ENCODE measurements at places on chromosomes 11 and 22.
A peak's percentile ranks its signal among the peaks of the same experiment; 100 is the strongest.

DNA sequence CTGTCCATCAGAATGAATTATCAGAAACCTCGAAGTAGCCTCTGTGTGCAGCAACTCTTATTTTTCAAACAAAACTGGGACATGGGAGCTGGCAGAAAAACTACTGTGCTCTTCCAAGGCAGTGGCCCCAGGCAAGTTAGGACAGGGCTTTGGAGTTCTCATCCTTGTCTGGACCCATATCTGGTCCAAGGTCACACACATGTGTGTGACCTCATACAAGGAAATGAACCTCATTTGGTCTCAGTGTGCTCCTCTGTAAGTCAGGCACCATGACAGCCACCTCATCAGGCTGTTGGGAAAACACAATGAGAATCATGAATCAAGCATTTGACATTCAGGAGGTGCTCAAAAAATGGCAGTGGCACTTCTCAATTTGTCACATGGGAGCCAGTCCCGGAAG lies 25.8 kb downstream of the LARGE1 start:
- DNase-seq: no peak

DNA sequence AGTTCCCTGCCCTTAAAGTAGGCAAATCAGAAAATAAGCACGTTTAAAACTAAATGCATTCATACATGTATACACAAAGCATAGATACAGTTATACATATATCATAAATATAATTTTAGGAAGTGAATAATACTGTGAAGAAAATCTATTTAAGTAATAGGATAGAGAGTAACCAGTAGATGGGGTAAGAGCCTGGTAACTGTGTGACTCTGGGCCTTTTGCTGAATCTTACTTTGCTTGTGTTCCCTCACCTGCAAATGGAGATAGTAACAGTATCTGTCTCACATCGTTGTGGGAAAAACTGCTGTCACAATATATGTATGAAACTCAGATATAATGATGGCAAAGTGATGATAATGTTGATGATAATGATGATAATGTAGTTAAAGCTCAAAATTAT lies 29.9 kb downstream of the MS4A2 start:
- DNase-seq: no peak

- DNase-seq: no peak
Measured at GRCh38 chr11:44743326-44743725, 16.6 kb downstream of the TSPAN18 start.

GRCh38 chr22:23089633-23090456 lies 19.5 kb downstream of the GNAZ start:
- no peak for DNase-seq

- no peak for DNase-seq
Measured at GRCh38 chr11:19644316-19644715, 68.3 kb upstream of the NAV2 start.

DNA sequence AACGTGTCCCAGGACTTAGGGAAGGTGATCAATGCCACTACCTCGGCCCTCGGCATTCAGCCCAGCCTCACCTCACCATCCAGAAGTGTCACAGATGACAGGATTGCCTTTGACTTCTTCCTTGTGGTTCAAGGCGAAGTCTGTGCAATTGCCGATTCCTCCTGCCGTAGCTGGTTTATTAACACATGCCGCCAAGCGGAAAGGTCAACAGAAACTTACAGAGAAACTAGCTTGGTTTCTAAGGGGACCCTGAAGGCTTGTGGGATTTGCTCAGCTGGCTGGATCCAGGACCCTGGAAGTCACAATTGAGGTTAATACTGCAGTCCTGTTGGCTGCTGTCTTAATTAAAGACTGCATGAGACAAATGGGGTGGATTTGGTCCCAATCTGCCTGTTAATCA lies 65.6 kb downstream of the SHANK2 start:
- no peak for DNase-seq

DNA sequence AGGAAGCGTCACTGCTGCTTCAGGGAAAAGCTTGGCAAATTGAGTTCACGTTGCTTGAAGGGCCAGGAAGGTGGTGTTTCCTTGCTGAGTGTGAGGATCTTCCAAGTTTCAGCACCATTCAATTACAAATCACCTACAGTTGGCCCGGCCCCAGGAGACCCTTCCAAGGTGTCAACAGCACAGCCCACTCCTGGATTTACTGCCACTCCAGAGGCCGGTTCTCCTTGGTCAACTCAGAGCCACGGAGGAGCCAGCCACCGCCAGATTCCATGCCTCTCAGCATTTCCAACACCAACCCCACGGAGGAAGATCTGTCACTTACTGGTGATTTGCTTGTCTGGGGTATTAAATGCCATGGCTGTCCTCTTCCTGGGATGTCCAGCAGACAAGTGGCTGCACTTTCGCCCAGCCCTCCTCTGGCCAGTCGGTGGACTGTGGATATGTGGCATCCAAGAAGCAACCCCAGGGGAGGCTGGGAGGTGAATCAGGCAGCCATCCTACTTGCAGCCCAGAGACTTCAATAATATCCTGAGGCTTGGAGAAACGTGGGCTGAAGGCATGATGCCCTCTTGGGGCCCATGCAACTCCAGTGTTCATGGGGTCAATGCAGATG lies 74.1 kb upstream of the SHANK2 start:
- no peak for DNase-seq

- DNase-seq: no peak
Measured at GRCh38 chr22:24989135-24989534, 36.6 kb downstream of the KIAA1671 start.

- no peak for DNase-seq
Measured at GRCh38 chr11:18697576-18697975, 1.0 kb upstream of the TMEM86A start.

DNA sequence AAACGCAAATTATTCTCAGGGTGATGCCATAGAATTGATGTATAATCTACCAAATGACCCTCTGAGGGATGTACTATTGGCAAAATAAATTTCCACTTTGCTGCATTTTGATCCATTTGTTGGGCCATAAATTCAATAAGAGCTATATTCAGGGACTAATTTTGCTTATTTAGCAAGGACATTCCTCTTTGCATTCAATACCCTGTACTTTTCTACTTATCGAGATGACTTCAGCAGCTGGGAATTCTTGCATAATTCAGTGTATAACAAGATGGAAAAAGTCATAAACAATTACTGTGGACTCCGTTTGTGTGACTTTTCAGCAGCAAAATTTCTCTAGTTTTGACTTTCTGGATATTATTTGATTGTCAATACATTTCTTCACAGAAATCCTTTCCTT lies 744.7 kb upstream of the CCDC179 start:
- no peak for DNase-seq

- no peak for DNase-seq
Measured at GRCh38 chr11:61587951-61588727, 7.3 kb upstream of the SYT7 start.

GRCh38 chr22:25644122-25644521 lies 79.6 kb downstream of the GRK3 start:
- no peak for DNase-seq

DNA sequence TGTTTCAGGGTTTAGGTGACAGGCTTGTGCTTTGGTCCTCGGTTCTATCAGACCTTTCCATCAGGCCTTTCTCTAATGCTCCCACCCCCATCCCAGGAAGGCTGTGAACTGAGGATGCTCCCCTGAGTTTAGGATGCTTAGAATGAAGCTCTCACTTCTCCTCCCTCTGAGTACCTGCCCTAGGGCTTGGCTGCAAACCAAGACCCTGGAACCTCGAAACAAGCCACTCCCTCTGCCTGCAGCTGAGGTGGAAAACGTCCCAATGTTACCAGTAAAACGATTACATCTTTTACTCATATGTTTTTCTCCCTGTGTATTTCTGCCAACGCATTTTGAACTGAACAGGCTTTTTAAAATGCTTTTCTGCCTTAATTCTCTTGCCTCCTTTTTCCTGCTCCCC lies 54.5 kb upstream of the BMAL1 start:
- no peak for DNase-seq

DNA sequence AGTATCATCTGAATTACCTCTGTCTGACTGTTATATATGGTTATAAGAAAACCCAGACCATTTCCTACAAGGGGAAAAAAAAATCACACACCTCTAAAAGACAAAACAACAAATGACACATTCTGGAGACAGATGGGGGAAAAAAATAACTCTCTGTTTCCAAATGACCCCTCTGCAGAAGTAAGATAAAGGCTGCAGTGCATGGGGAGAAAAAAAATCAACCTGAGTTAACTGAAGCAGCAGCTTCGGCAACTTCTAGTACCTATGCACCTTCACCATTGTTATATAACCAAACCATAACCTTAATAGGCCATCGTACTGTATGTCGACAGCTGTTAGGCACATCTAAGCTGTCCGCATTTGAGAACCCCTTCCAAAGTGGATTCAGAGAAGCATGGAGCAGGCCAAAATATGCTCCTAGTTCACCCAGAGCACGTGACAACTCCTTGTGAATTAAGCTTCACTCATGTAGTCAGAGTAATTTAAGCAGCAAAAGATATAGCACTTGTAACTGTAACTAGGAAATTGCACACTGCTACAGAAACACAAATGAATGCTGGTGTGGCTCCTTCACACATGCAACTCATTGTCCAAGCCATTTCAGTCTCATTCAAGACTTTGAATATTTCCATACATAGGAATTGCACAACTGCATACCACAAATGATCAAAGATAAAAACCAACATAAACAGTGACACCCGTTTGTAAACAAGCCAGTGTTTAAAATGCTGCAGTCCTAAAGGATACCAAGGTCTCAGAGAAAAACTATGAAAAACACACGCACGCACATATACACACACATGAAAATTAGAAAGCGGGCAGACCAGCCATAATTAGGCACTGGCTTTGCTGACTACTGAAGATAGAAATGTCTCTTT lies 2.7 kb downstream of the SIK3 start:
- peak; percentile 77 for DNase-seq

GRCh38 chr22:29073618-29074275 lies 912 bp downstream of the KREMEN1 start:
- DNase-seq: no peak

DNA sequence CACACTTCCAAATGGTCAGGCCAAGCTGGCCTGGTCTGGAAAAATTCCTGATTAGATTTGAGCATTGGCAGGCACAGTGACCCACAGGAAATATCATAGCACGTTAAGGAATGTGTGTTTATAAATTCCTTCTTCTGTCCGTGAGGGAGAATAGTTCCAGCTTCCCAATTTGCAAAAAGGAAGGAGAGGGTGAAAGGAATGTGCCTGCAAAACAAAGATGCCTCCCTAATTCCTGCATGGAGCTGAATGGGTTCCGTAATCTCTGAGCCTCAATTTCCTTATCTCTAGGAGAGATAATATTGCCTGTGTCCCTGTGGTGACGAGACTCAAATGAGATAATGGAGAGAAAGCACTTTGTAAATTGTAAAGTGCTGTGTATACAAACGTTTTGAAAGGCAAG lies 105.1 kb downstream of the FEZ1 start:
- DNase-seq: no peak

- no peak for DNase-seq
Measured at GRCh38 chr22:46774253-46774979, 12.0 kb downstream of the TBC1D22A start.

GRCh38 chr11:63840356-63841060 lies 1.6 kb downstream of the MARK2 start:
- DNase-seq: no peak

GRCh38 chr11:69135420-69136363 lies 20.0 kb upstream of the SMIM38 start:
- no peak for DNase-seq

- DNase-seq: peak; percentile 28
Measured at GRCh38 chr22:43945632-43946383, 9.4 kb upstream of the SAMM50 start.

- no peak for DNase-seq
Measured at GRCh38 chr11:41307296-41308080, 152.0 kb downstream of the LRRC4C start.

DNA sequence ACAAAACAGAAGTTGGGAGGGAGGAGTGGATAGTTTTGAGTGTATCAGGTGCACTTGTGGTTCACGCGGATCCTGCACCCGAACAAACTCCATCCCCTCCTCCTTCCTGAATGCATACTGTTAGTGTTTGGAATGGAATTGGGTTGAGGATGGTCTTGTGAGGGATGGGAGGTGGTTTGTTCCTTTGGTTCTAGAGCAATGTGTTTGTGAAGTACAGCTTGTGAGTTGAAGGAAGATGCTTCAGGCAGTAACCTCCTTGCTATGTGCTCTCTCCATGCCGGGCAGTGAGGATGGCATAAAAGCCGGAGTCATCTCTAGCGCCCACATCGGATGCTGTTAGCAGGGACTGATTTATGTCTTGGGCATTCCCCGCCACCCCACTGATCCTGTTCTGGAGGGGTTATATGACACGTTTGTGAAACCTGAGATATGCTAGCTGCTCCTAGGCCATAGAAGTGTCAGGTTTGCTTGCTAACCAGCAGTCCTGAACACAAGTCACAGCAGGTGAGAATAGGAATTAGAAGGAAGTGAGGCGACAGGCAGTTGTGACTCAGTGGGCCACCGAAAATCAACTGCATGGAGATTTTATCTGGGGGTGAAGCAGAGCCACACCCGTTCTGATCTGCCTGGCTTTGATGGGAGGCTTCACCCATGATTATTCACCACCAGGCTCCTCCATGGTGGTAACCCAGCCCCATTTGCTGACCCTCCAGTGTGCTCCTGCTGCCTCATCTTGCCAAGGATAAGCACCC lies 2.2 kb downstream of the BCR start:
- DNase-seq: peak; percentile 10

DNA sequence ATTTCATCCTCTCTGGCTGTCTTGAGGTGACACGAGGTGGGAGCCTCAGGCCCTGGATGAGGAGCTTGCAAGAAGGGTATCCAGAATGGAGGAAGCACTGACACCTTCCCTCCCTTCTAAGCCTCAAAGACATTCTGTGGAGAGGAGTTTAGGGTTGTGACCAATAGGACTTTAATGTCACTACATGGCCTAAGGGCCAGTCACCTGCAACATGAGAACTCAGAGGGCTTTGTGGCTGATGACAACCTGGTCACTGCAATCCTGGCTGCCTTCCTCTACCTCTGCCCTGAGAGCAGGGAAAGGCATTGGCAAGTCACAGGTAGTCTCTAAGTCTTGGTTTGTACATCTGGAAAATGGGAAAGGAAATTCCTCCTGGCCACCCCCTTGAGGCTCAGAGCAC lies 33.7 kb downstream of the PISD start:
- no peak for DNase-seq

GRCh38 chr22:33657670-33658069 lies 262.6 kb downstream of the LARGE1 start:
- no peak for DNase-seq

- no peak for DNase-seq
Measured at GRCh38 chr11:78981153-78981552, 406.5 kb upstream of the NARS2 start.

GRCh38 chr22:16959345-16959930 lies 48.6 kb downstream of the GAB4 start:
- no peak for DNase-seq

GRCh38 chr11:87198266-87198881 lies 160.6 kb downstream of the TMEM135 start:
- no peak for DNase-seq

- DNase-seq: no peak
Measured at GRCh38 chr11:61955422-61956135, 5.4 kb downstream of the BEST1 start.

- DNase-seq: no peak
Measured at GRCh38 chr11:68002938-68003845, 705 bp downstream of the UNC93B1 start.

- DNase-seq: no peak
Measured at GRCh38 chr11:109902764-109903433, 190.3 kb upstream of the ZC3H12C start.

- DNase-seq: no peak
Measured at GRCh38 chr11:130087294-130087926, 17.7 kb downstream of the APLP2 start.

- DNase-seq: no peak
Measured at GRCh38 chr11:30875806-30876205, 289.7 kb upstream of the MPPED2 start.

- DNase-seq: no peak
Measured at GRCh38 chr11:20253796-20254195, 93.5 kb upstream of the DBX1 start.

All from GF-D8 (cell line).